ENCODE measurements at places on chromosomes 7 and 10.

DNA sequence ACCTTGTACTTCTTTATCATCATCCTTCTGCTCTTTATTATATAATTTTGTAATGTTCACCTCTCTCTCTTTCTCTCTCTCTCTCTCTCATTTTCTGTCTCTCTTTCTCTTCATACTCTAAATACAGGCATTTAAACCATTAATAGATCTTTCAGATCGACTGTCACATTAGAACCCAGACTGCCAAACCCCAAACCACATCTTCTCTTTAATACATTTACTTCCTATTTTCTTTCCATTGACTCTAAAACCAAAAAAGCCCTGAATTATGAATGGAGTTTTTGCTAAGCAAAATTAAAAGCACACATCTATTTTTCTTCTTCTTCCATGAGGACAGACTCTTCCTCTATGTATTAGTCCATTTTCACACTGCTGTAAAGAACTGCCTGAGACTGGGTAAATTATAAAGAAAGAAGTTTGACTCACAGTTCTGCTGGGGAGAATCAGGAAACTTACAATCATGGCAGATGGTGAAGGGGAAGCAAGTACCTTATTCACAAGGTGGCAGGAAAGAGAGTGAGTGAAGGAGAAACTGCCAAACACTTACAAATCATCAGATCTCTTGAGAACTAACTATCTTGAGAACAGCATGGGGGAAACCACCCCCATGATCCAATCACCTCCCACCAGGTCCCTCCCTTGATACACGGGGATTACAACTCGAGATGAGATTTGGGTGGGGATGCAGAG is 272.7 kb upstream of the MGMT start:
- no peak overlapping the region for H3K27ac ChIP-seq
- no peaks in the 10 kb centered on the region for H3K4me1 ChIP-seq
- H3K4me3 ChIP-seq: no peak overlapping the region
- H3K27me3 ChIP-seq: no peaks in the 10 kb centered on the region

DNA sequence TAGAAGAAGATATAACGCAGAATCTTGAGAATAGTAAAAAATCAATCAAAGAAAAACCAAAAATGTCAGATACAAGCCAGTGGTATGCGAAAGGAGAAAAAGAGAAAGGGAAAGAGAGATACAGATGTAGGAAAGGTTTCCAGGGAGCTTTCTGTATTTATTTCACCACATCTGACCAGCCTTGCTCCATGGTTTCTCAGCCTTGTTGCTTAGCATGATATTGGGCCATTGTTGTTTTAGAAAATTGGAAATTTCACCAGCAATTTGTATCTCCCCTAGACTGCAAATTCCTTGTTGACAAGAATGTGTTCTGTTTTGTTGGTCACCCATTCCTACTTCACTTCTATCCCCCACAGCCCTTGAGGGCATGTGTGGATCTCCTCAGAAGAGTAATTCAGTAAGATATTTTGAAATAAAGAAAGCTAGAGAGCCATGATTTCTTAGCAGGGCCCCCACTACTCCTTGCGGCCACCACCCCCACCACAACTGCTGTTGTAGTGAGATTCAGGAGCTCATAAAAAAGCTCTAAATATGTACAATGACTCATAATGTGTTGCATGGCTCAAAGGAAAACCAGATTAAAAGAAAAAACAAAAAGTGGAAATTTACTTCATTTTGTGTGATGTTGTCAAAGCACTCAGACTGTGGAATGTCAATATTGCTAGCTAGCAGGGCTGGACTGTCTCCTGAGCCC is 138.7 kb downstream of the CHRM2 start:
- no peak for DNase-seq
- H3K27me3 ChIP-seq: no peaks in the 10 kb centered on the region
- H3K36me3 ChIP-seq: no peaks in the 10 kb centered on the region
- H3K4me3 ChIP-seq: no peak overlapping the region
- no peak overlapping the region for H3K27ac ChIP-seq
- no peaks in the 10 kb centered on the region for H3K4me1 ChIP-seq

DNA sequence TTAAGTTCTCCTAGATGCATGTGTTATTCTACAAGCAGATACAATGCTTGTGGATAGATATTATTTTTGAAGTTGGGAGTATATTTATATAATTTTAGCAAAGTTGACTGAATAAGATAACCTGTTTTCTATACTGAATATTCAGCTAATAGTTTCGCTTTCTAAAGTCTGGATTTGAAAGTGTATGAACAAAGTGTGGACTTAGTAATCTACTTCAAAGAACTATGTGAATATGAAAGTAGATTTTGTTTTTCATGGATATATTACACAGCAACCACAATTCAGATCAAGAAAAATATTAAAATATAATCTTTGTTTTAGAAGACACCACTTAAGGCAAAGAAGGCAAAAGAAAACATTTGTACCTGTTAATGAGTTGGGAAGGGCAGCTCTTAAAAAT is 78.8 kb downstream of the ZEB1 start:
- H3K27ac ChIP-seq: no peak overlapping the region
- H3K36me3 ChIP-seq: no peaks in the 10 kb centered on the region
- no peaks in the 10 kb centered on the region for H3K27me3 ChIP-seq
- DNase-seq: no peak
- H3K4me3 ChIP-seq: no peak overlapping the region
- H3K4me1 ChIP-seq: peaks cover 11% of the 10 kb centered on the region

DNA sequence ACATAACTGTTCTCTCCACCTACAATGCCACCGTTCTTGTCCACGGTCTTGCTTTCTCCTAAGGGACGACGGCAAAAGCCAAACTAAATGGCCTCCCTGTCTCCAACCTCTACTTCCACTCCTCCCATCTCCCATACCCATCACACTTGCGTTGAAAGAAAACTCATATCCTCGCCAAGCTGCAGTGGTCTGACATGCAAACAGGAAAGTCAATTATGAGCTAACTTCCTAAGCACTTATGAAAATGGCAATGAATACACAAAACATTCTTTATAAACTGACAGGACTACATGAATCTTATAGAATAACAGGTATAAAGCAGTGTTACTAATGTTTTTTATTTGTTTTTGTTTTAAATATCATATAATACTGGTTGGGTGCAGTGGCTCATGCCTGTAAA is 46.4 kb downstream of the TYW1B start:
- peaks cover 3% of the 10 kb centered on the region for H3K4me1 ChIP-seq
- no peak overlapping the region for H3K4me3 ChIP-seq
- DNase-seq: no peak

- no peaks in the 10 kb centered on the region for H3K36me3 ChIP-seq
- H3K4me1 ChIP-seq: no peaks in the 10 kb centered on the region
- no peak for DNase-seq
- H3K27me3 ChIP-seq: no peaks in the 10 kb centered on the region
These were observed 13.1 kb upstream of the TCAF1 start for GRCh38 chr7:143914938-143915652.

- DNase-seq: no peak
- H3K27ac ChIP-seq: no peak overlapping the region
- no peak overlapping the region for H3K4me3 ChIP-seq
These were observed 498.1 kb downstream of the KCNMA1 start for GRCh38 chr10:77139252-77140160.

GRCh38 chr10:43734716-43735115 is 86.0 kb upstream of the ZNF32 start:
- no peaks in the 10 kb centered on the region for H3K36me3 ChIP-seq
- DNase-seq: no peak
- no peaks in the 10 kb centered on the region for H3K27me3 ChIP-seq
- H3K4me1 ChIP-seq: no peaks in the 10 kb centered on the region
- H3K4me3 ChIP-seq: no peak overlapping the region
- no peak overlapping the region for H3K27ac ChIP-seq

- H3K36me3 ChIP-seq: no peaks in the 10 kb centered on the region
- H3K4me3 ChIP-seq: no peak overlapping the region
- H3K4me1 ChIP-seq: no peaks in the 10 kb centered on the region
- H3K27me3 ChIP-seq: no peaks in the 10 kb centered on the region
- peak; percentile 64 for DNase-seq
These were observed 22.2 kb downstream of the GPNMB start for GRCh38 chr7:23268746-23269145.

GRCh38 chr7:120218712-120219111 is 54.3 kb upstream of the KCND2 start:
- no peak overlapping the region for H3K27ac ChIP-seq
- no peaks in the 10 kb centered on the region for H3K36me3 ChIP-seq
- no peak overlapping the region for H3K4me3 ChIP-seq
- no peak for DNase-seq
- no peaks in the 10 kb centered on the region for H3K4me1 ChIP-seq
- H3K27me3 ChIP-seq: no peaks in the 10 kb centered on the region

- no peaks in the 10 kb centered on the region for H3K27me3 ChIP-seq
- no peaks in the 10 kb centered on the region for H3K36me3 ChIP-seq
- H3K4me1 ChIP-seq: peaks cover 4% of the 10 kb centered on the region
These were observed 106.3 kb downstream of the NKX6-2 start for GRCh38 chr10:132679640-132680039.

- DNase-seq: no peak
- H3K4me3 ChIP-seq: no peak overlapping the region
- H3K27ac ChIP-seq: no peak overlapping the region
- no peaks in the 10 kb centered on the region for H3K36me3 ChIP-seq
These were observed 109.9 kb downstream of the HERPUD2 start for GRCh38 chr7:35584990-35585389.

DNA sequence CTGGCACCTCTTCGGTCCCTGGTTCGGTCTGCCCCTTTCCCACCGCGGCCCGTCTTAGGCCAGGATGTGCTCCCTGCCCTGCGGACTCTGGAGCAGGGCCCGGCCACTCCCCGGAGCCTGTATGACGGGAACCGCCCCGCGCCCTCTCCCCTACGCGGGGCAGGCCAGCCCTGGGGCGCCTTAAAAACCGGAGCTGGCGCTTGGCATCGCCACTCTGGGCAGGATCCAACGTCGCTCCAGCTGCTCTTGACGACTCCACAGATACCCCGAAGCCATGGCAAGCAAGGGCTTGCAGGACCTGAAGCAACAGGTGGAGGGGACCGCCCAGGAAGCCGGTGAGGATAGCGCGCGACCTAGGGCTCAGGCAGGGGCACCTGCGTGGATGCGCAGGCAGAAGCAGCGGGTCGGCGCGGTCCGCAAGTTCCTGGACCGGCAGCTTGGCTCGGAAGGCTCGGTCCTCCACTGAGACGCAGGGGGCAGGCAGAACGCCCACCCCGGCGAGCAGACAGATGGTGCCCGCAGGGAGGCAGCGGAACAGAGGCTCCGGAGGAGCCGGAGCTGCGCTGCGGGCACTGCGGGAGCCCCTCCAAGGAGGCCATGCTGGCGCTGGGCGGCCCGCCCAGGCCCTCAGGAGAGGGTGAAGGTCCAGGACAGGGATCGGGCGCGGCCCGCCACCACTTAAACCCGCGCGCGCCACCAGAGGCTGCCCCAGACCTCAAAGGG is at the start of gene ADIRF:
Gene ADIRF, plus strand, starts transcription at position 212 of the 723 bp plus-strand sequence. Its CDS starts 63 bp downstream, at position 275.
- H3K4me3 ChIP-seq: peak within 1 kb of the TSS; percentile 74
- no peaks in the 10 kb centered on the region for H3K36me3 ChIP-seq
- H3K27me3 ChIP-seq: no peaks in the 10 kb centered on the region
- H3K27ac ChIP-seq: peak within 1 kb of the TSS; percentile 98
- peaks cover 55% of the 10 kb centered on the region for H3K4me1 ChIP-seq

DNA sequence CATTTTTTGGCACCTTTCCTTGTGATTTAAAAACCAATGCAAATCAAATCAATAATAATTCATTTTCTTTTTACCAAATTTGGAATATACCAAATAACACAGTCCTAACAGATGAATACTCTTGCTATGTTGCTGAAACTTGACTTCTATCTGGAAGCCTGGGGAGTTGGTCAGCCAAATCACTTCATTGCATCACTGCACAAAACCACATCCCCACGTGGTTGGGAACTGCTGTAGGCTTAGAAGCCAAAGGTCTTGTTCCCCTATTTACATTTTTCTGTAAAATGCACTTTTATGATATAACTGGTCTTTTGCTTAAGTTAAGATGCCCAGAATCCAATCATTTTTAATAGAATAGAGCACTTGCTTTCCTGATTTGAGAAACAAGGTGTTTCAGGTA is 15.2 kb downstream of the GPR85 start:
- no peaks in the 10 kb centered on the region for H3K36me3 ChIP-seq
- H3K27ac ChIP-seq: no peak overlapping the region
- no peaks in the 10 kb centered on the region for H3K27me3 ChIP-seq
- H3K4me3 ChIP-seq: no peak overlapping the region

- no peaks in the 10 kb centered on the region for H3K27me3 ChIP-seq
- H3K4me1 ChIP-seq: no peaks in the 10 kb centered on the region
- no peak overlapping the region for H3K27ac ChIP-seq
These were observed 575.2 kb downstream of the KCNMA1 start for GRCh38 chr10:77062381-77062780.

GRCh38 chr7:98335411-98335977 is 54.0 kb downstream of the BRI3 start:
- no peaks in the 10 kb centered on the region for H3K4me1 ChIP-seq
- no peak overlapping the region for H3K4me3 ChIP-seq
- no peaks in the 10 kb centered on the region for H3K36me3 ChIP-seq
- DNase-seq: no peak

Measured in adrenal gland (tissue), 19 donors.